ENCODE measurements at places on chromosomes 3 and 15. TPM values are rescaled to one million over a fixed set of nuclear protein-coding genes. Genes with fewer than 3 reads are reported as not detected.

Gene AMIGO3
- 2.6 TPM for polyA plus RNA-seq

Gene KBTBD8
- 4.3 TPM for polyA plus RNA-seq

Gene HIGD2B
- 0.99 TPM for polyA plus RNA-seq

Gene DAPK2
- polyA plus RNA-seq, result not detected

Gene CD200
- polyA plus RNA-seq, result 11.6 TPM

Gene SETD5
- 176 TPM for polyA plus RNA-seq

Gene SEMA3G
- 3.2 TPM for polyA plus RNA-seq

Gene ADCY5
- 74.0 TPM for polyA plus RNA-seq

Gene EIF4E3
- polyA plus RNA-seq, result 10.5 TPM

Measured in cardiac muscle cell (in vitro differentiated cells and primary cell).